Inflammatory macrophage (primary cell): ENCODE measurements at places on chromosomes 2 and 18.

DNA sequence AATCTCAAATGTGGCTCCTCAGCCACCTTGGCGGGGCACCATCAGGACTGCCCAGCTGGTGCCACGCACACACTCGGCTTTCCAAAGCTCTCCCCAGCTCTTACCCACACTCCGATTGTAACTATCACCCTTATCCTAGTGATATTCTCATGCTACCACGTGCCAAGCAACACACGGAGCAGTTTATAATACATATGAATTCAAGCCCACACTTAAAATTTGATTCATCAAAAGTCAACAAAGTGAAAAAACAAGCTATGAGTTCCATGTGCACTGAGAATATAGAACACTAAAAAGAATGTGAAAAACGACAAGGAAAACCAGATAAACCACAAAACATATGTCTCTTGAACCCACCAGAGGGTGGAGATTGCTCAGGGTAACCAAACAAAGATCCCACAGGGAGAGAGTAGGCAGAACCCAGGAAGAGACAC, 31.6 kb downstream of the LONRF2 start:
- no peak for DNase-seq

- peak; percentile 60 for DNase-seq
Measured at GRCh38 chr2:132542953-132543569, 126.5 kb downstream of the GPR39 start.

GRCh38 chr18:29664278-29665036, 1378.1 kb downstream of the DSC3 start:
- DNase-seq: no peak

DNA sequence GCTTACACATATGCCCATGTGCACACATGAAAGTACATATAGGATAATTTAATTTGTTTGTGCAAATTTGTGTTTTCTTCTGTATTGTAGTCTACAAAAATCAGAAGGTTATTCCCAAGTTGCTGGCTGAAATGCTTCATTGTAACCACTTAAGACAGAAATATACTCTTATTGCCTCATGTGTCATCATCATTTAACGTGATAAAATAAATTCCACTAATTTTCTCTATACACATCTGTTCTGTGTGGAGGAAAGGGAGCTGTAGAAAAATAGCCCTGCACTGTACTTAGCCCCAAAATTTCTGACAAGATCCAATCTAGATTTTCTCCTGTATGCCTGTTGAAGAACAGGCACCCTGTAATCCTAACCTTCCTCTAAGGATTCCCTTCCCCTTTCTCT, 20.4 kb upstream of the NR4A2 start:
- no peak for DNase-seq

DNA sequence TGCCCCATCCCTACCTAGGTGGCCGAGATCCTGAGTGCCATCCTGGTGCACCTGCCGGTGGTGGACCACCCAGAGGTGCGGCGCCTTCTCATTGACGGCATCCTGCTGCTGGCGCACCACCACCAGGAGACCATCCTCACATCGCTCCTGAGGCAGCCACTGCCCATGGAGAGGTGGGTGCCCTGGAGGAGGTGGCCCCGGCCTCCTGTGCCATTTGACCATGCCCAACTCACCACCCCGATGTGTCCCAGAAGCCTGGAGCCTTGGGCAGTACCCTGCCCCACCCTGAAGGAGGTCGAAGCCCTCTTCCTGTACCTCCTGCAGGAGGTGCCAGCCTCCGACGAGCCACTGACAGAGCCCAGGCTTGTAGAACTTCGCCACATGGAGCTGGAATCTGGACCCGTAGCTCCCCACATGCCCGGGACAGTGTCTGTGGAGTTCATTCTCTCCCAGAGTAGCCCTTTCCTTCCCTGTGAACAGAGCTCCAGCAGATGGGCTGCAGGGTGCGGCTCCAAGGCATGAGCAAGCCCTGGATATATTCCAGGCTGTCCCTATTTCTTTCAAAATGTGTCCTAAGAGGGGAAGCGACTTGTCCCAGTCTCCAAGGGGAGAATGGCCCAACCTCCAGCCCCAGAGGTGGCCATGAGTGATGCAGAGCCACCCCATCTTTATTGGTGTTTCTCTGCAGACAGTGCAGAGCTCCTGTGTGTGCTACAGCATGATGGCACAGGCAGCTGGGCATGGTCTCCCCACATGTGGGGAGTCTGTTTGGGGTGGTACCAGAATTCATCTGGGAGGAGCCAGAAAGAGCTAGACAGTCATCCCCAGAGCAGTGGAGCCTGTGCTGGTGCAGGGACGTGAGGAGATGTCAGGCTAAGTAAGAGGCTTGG, 34.2 kb downstream of the HJURP start:
- no peak for DNase-seq

DNA sequence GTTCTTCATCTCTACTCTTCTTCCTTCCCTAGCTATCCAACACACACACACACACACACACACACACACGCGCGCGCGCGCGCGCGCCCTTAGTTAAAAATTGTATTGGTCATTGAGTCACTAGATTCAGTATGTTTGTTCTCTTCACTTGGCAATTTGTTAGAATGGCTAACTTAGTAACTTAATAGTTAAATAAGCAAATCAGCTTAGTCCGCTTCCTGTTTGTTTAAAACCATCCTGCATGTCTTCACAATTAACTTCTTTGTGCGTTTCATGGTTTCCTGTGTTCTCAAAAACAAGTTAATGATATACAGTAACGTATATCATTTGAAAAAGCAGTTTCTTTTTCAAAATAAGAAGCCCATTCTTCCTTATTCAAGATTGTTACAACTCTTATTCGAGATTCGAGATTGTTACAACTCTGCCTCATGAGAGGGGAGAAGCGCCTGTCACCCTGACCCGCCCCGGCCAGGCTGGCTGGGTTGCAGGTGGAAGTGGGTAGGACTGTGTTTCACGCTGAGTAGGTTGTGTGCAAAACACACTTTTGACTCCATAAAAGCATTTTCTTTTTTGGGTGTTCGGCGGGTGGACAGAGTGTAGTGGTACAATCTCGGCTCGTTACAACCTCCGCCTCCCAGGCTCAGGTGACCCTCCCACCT, 9.5 kb upstream of the CNNM3 start:
- no peak for DNase-seq

DNA sequence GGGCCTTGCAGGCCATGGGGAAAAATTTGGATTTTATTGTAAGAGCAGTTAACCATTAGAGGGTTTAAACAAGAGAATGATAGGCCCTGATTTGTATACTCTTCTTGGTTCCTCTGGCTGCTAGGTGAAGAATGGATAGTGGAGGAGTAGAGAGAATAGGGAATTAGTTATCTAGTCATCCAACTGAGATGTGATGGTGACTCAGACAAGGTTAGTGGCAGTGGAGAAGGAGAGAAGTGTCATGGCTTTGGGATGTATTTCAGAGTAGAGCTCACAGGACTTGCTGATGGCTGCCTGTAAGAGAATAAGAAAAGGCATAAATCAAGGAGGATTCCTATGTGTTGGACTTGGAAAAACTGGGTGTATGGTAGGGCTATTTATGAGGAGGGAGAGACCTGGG, 169.4 kb downstream of the PLCL1 start:
- no peak for DNase-seq

DNA sequence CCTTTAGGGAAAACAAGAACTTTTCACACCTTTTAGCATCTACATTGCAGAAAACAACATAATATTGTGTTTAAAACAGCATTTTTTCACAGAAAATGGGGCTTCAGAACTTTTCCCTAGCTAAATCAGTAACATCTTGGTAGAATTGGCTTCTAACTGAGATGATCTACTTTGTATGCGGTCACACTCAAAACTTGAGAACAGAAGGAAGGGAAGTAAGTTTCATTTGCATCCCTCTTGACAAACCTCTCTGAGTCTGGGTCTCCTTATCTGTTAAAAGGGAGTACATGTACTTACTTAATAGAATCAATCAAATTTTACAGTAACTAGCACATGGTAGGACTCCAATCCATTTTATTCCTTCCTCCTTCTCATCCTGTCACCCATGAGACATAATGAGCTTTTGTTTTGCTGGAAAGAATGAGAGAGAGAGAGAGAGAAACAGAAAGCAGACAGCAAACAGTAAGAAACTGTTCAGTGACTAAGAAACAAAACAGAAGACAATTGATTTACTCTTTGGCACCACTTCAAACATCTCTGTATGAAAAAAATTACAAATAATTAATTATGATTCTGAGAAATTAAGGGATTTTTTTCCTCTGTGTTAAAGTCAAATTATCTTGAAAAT, 387.3 kb downstream of the SATB2 start:
- DNase-seq: no peak

DNA sequence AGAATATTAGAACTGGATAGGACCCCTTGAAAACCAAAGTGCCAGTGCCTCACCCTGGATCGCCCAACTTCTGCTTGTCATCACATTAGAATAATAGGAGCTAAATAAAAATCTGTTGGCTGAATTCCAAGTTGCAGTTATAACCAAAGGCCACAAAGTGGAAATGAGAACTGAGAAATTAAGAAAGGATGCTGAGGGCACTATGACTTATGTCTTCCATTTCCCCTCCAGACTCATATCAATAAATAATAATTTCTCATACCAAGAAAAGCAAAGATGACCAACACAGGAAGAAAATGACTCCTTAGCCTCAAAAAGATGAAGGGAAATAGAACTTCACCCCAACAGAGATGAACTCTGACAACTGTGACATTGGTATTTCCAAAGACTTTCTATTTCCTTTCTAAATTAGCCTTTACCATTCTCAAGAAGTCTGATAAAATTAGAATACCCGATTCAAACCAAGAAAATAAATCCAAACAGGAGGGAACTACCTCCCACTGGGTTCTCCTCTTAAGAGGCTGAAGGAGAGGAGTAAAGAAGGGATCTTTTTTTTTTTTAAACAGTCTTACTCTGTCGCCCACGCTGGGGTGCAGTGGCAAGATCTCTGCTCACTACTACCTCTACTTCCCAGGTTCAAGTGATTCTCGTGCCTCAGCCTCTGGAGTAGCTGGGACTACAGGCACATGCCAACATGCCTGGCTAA, 46.5 kb upstream of the EPG5 start:
- DNase-seq: peak; percentile 37

DNA sequence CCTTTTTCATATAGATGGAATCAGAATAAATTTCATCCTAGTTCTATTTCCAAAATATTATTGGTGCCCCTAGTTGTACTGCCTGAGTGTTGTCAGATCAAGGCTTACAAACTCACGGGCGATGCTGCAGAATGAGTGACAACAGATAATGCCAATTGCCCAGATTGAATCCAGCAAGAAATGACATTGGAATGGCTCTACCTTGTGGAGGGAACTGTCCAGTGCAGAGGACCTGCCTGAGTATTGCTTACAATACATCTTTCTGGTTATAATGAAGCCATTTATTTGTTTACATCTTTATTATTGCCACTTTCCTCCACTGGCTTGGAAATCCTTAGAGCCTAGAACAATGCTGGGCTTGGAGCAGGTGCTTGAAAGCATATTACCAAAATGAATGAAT, 7.8 kb upstream of the IL1R2 start:
- DNase-seq: peak; percentile 53

GRCh38 chr18:12287131-12287681, 20.8 kb upstream of the TUBB6 start:
- DNase-seq: no peak

- DNase-seq: no peak
Measured at GRCh38 chr2:121137571-121137970, 147.4 kb downstream of the TFCP2L1 start.

DNA sequence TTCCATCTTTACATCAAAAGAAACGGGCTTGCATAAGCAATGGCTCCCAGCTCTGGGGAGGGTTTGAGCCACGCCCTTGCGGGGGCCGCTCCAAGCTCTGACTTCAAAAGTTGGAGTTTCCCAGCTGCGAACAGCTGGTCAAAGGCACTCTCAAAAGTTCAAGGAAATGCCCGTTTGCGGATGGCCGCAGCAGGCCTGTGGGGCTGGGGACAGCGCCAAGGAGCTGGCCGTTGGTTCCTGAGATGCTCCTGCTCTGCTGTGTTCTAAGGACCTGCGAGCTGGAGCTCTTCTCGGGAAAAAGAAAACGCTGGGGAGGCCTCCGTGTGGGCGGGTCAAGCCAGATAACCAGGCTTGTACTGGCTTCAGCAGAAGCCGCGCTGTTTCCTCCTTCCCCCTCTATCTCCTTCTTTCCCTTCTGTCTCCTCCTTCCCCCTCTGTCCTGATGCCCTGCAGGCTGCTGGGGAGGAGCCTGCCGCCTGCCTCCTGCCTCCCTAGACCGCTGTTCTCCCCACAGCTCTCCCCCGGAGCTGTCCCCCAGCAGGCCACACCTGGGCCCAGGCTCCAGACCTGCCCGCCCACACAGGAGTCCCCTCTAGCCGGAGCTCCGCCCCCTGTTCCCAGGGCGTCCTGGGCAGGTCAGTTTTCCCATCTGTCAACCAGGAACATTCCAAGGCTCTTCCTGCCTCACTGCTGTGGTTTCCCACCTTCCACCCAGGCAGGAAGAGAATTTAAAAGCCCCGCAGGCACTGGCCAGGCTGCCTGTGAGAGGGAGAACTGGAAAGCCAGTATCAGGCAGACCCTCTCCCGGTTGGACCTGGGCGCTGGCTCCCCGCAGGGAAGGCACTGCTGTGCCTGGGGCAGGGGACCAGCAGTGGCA, 14.1 kb downstream of the KLF11 start:
- peak; percentile 75 for DNase-seq

GRCh38 chr2:238659231-238659630, 188.7 kb upstream of the TWIST2 start:
- no peak for DNase-seq

DNA sequence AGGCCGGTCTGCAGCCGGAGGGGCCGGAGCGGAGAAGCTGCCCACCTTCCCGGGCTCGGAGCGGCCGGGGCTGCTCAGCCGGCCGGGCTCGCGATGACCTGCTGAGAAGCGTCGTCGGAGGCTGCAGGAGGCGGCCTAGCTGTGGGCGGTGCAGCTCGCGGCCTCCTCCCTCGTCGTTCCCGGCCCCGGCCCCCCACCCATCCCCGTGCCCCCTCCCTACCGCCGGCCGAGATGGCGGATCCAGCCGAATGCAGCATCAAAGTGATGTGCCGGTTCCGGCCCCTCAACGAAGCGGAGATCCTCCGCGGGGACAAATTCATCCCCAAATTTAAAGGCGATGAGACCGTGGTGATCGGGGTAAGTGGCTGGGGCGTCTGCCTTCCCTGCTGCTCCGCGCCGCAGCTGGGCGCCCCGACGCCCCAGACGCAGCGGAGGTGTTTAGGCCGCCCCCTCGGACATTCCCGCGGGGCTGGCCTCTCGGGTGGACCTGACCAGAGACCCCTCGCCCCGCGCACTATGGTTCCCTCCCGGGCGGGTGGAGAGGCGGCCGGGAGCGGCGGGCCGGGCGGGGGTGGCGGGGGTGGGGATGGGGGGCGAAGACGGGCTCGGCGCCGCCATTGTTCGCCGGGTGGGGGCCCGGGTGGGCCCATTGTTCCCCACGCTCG, 492 bp downstream of the KIF5C start:
- DNase-seq: no peak

DNA sequence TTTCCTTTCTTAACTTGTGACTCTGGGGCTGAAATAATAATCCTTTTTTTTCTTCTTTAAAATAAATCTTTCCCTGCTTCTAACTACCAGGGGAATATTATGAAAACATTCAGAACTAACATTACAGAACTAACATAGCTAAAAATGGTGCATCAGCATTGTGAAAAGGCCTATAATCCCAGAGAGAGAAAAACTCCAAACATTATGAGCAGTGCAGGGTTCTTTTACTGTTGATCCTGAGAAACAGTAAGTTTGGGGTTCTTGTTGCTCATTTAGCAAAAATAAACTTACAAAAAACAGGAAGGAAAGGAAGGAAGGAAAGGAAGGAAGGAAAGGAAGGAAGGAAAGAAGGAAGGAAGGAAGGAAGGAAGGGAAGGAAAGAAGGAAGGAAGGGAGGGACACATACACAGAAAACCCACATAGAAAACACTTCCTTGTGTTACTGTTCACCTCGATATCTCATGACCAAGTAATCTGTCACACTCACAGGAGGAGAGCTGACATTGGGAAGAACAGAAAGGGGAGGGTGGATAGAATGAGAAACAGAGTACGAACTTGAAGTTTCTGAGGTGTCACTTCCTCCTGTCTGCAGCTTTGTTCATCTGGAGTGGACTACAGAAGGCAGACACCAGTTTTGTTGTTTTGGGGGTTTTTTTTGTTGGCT, 18.4 kb upstream of the PIK3C3 start:
- peak; percentile 21 for DNase-seq
